ENCODE measurements at places on chromosomes 5 and 9. TPM values are rescaled to one million over a fixed set of nuclear protein-coding genes. Genes with fewer than 3 reads are reported as not detected.

SMAD5 gene
- total RNA-seq: 89.0 TPM

DMRT3 gene
- total RNA-seq: 0.30 TPM

FBP1 gene
- total RNA-seq: 1.0 TPM

PTCH1 gene
- 25.6 TPM for total RNA-seq

PCDH1 gene
- 25.5 TPM for total RNA-seq

ZNF658 gene
- total RNA-seq: 17.4 TPM

MACIR gene
- total RNA-seq: 22.2 TPM

TAF1L gene
- 0.06 TPM for total RNA-seq

ZNF608 gene
- 45.5 TPM for total RNA-seq

SOX30 gene
- total RNA-seq: 0.22 TPM

SLC25A2 gene
- total RNA-seq: not detected

KYAT1 gene
- 8.9 TPM for total RNA-seq

LCNL1 gene
- total RNA-seq: 54.0 TPM

SPATA31D4 gene
- not detected for total RNA-seq

LCN9 gene
- total RNA-seq: not detected

TSSK1B gene
- total RNA-seq: 0.10 TPM

APC gene
- total RNA-seq: 138 TPM

MTREX gene
- 92.6 TPM for total RNA-seq

HRCT1 gene
- total RNA-seq: not detected

FAF2 gene
- total RNA-seq: 43.5 TPM

CDC14B gene
- 19.9 TPM for total RNA-seq
